Activated CD8-positive, alpha-beta memory T cell treated with anti-CD3 and anti-CD28 coated beads, Interleukin-2, amount 50 U/mL, for 4 hours (primary cell): ENCODE measurements at places on chromosomes 11 and 22.

GRCh38 chr22:25109878-25110595, 89.6 kb upstream of the CRYBB3 start:
- DNase-seq, result no peak

DNA sequence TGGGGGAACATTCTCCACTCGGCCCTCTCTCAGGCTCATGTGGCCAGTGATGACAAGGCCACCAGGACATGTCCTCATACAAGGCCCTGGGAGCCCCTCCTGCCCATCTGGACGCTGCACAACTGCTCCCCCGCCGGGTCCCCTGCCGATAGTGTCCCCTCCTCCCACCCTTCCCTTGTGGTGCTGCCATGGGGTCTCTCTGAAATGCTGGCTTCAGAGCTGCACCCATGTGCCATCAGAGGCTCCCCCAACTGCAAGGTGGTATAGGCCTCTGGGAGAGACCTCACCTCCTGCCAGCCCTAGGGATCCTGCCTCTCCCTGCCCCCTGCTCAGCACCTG, 113.0 kb downstream of the KCNQ1OT1 start:
- no peak for DNase-seq

GRCh38 chr11:106917973-106918372, 100.3 kb downstream of the GUCY1A2 start:
- no peak for DNase-seq

DNA sequence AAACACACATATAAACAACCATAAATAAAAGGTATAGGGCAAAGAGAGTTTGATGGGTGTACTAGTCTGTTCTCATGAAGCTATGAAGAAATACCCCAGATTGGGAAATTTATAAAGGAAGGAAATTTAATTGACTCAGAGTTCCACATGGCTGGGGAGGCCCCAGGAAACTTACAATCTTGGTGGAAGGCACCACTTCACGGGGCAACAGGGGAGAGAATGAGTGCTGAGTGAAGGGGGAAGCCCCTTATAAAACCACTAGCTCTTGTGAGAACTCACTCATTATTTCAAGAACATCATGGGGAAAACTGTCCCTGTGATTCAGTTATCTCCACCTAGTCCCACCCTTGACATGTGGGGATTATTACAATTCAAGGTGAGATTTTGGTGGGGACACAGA, 385.9 kb upstream of the ANO5 start:
- no peak for DNase-seq

DNA sequence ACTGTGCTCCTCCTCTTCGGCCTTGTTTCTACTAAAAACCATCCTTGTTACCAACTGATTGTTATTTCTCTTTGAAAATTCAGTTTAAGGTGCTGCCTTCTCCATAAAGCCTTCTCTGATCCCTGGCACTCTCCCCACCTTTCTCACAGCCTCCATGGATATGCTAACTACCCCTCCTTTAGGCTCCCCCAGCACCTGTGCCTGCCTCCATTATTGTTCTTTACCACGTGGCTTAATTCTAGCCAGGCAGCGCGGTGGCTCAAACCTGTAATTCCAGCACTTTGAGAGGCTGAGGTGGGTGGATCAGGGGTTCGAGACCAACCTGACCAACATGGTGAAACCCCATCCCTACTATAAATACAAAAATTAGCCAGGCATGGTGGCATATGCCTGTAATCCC, 96.3 kb downstream of the MRTFA start:
- no peak for DNase-seq

- no peak for DNase-seq
These were observed 70.5 kb downstream of the MPPED1 start for GRCh38 chr22:43482318-43482625.

GRCh38 chr11:44580701-44581100, 15.2 kb downstream of the CD82 start:
- DNase-seq, result no peak

DNA sequence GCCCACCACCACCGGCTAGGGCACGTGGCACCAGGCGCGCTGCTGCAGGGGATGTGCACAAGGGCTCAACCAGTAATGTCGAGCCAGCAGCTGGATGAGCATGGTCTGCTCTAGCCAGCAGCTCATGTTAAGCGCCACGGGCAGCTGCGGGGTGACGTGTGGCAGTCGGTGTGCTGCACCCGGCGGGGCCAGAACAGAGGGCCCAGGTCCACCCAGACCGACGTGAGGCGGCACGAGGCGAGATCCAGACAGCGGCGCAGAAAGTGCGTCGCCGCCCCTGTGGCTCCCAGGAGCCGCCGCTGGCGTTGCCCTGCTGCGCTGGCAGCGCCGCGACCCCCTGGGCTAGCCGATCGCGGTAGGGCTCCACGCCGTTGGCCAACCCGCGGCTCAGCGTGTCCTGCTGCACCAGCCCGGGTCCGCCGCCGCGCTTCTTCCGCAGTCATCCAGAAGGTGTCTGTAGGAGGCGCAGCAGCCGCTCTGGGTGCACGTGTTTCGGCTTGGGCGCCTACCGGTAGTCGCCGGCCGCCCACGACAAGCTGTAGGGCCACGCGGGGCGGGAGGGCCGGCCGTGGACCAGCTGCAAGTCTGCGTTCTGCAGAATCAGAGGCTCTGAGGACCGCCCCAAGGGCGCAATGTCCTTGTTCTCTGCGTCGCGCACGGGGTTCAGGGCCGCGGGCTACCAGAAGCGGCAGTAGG, 4.6 kb upstream of the GALR3 start:
- peak; percentile 65 for DNase-seq

- no peak for DNase-seq
These were observed 143.0 kb downstream of the DBX1 start for GRCh38 chr11:20017320-20017719.

GRCh38 chr22:36470162-36470993, 11.1 kb downstream of the TXN2 start:
- peak; percentile 80 for DNase-seq

- DNase-seq, result no peak
These were observed 31.0 kb upstream of the PPP2R1B start for GRCh38 chr11:111797145-111797581.

- no peak for DNase-seq
These were observed 14.1 kb downstream of the JAM3 start for GRCh38 chr11:134082990-134083389.

GRCh38 chr11:117910941-117911655, 18.1 kb downstream of the TMPRSS13 start:
- no peak for DNase-seq

- DNase-seq, result peak; percentile 70
These were observed 12.7 kb upstream of the TREH start for GRCh38 chr11:118691926-118692830.

DNA sequence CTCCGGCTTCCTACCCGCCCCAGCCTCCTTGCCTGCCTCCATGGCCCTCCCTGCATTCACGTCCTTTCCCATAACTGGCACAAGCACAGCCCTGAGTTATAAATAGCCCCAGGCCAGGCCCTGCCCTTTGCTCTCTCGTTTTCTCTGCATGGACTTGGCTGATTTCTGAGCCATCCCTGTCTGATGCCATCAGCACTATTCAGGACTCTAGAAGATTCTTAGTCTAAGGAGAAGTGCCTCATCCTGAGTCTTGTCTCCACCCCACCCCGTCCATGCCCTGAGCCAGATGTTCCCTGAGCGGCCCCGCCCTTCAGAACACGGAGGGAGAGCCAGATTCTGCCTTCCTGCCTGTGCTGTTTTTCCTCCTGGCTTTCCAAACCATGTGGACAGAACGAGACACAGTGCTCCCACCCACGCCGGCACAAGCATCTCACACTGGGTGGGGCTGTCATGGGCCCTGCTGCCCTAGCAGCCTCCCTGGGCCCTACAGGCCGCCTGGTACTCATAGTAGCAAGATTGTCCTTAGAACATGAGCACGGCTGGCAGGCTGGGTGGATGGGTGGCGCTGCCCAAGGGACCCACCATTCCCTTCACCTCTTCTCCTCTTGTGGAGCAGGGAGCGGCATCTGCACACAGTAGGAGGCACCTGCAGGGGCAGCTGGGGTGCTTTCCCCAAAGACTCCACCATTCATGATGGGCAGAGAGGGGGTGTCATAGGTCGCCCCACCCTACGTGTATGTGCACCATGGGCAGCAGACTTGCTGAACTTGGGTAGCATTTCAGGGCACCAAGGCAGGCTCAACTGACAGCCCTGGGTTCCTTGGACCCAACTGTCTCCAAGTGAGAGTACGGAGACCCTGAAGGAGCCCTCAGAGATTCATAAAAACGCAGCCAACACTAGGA, 76.9 kb downstream of the BCR start:
- DNase-seq, result no peak

GRCh38 chr22:35949243-35949642, 79.4 kb downstream of the RBFOX2 start:
- DNase-seq, result no peak

- no peak for DNase-seq
These were observed 58.6 kb upstream of the VPREB1 start for GRCh38 chr22:22185844-22186499.

DNA sequence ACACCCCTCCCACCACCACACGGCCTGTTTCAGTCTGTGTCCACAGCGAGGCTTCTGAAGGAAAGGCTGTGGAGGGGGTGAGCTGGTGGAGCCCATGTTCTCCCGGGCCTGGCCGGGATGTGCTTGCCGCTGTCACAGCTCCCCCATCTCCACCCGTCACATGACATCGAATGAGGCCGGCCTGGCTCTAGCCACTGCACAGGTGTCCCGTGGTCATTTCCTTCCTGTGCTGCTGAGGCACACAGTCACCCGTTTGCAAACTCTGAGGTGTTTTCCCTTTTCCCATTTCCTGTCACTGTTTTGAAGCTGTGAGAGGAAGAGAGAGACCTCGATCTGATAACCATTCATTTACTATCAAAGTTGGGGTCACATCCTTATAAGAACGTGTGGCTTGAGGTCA, 55.7 kb upstream of the CLDN5 start:
- DNase-seq, result no peak

- DNase-seq, result peak; percentile 92
These were observed at the start of gene SYVN1 for GRCh38 chr11:65134240-65134951. SYVN1 (minus strand) TSS chr11:65134519; CDS start chr11:65133601, 918 bp downstream.

- no peak for DNase-seq
These were observed 63.0 kb downstream of the P4HA3 start for GRCh38 chr11:74248469-74248868.

DNA sequence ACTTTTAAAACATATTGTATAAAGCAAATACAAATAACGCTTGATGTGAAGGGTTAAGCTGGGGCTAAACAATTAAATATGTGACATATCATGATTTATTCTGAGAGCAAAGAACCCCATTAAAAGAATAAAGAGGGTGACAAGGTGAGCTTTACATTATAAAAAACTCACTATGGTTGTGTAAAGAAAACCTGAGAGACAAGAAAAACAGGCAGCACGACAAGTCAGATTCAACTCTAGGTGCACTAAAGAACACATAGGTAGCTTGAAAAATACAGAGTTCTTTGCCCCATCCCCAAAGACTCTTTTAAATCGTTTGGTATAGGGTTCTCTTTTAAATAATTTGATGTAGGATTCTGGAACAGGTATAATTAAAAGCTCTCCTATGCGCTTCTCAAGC, 63.5 kb downstream of the LUZP2 start:
- DNase-seq, result no peak

DNA sequence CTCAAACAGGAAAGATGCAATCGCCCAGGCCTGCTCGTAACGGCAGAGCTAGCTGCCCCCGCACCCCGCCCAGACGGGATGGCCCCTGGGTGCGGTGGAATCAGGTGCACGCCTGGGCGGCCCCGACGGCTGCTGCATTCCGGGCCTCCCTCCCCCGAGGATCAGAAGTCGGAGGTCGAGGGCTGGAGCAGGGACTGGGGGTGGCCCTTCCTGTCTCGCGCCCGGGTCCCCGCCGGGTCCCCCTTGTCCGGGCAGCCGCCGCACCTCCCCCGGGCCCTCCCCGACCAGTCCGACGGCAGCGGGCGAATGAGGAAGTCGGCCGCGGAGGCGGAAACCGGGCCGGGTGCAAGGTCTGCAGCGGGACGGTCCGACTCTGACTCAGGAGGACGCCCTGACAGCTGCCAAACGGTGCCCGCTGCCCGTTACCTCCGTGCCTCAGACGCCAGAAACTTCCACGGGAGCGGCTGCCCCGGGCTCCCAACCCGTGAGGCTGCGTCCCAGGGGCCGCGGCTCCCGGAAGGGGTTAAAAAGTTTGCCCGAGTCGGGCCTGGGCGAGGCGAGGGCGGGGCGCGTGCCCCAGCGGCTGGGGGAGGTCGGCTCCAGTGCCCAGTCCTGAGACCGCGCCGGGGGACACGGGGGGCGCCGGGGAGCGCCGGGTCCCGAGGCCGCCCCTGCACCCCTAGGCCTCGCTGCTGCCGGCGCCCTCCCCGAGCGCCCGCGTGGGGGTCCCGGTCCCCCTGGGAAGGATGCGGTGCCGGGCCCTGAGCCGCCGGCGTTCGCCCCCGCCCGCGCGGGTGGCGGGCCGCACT, 663 bp downstream of the MYH9 start:
- DNase-seq, result peak; percentile 50

- no peak for DNase-seq
These were observed 354.8 kb downstream of the ETS1 start for GRCh38 chr11:128232588-128232987.

DNA sequence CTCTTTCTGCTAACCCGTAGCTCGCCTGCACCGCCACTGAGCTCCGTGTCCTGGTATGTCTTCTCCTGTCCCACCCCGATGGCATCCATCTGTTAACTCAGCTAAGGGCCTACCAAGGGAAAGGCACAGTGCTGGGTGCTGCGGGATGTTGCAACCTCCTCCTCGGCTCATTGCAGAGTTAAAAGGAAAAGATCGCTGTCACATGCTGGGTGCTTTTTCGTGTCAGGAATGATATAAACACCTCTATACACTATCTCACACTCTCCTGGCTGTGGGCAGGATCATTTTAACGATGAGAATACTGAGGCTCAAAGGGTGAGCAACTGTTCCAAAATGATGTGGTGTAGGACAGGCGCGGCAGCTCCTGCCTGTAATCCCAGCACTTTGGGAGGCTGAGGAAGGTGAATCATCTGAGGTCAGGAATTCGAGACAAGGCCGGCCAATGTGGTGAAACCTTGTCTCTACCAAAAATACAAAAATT, 10.1 kb downstream of the TXN2 start:
- DNase-seq, result no peak

GRCh38 chr11:68872216-68873003, 30.7 kb upstream of the CPT1A start:
- DNase-seq, result no peak

DNA sequence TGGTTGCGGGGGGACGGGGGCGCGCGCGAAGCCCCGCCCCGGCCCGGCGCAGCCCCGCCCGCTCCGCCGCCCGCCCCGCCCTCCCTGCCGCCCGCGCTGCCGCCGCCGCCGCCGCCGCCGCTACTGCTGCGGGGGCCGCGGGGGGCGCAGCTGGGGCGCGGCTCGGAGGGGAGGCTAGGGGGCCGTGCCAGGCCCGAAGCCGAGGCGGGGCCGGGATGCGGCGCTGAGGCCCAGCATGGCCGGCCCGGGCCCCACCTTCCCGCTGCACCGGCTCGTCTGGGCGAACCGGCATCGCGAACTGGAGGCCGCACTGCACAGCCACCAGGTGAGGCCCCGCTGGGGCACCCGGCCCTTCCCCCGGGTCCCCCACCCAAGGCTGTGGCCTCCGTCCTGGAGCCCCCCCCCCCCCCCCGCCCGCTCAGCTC, at the start of gene ANKRD13D:
Gene ANKRD13D (plus strand): TSS at position 78 of the 425 bp plus-strand sequence. CDS start 158 bp downstream, at position 236.
- DNase-seq, result no peak
